ELR (cell line): ENCODE measurements at places on chromosomes 12 and 14.
A peak's percentile ranks its signal among the peaks of the same experiment; 100 is the strongest.

GRCh38 chr14:22926316-22926715 is 2.9 kb downstream of the PRMT5 start:
- DNase-seq: peak; percentile 81

- DNase-seq: peak; percentile 27
Observed at GRCh38 chr12:92439420-92439805, 263.4 kb upstream of the PLEKHG7 start.

DNA sequence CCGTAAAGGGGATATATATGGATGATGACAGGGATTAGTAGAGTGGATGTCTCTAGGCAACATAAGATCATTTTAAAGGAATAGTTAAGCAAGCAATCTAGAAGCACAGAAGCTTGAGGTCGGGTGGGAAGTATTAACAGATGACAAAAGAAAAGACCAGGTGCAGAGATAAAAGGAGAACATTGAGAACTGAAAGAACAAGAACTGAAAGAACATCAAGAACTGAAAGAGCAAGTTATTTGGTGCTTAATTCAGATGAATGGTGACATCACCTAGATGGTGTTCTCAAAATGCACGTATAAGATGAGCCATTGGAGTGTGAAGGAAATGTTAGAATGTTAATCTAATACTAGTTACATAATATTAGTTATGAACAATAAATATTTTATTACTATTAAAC is 224.0 kb upstream of the PDE3A start:
- DNase-seq: no peak

GRCh38 chr12:23628806-23629205 is 320.7 kb downstream of the SOX5 start:
- no peak for DNase-seq

DNA sequence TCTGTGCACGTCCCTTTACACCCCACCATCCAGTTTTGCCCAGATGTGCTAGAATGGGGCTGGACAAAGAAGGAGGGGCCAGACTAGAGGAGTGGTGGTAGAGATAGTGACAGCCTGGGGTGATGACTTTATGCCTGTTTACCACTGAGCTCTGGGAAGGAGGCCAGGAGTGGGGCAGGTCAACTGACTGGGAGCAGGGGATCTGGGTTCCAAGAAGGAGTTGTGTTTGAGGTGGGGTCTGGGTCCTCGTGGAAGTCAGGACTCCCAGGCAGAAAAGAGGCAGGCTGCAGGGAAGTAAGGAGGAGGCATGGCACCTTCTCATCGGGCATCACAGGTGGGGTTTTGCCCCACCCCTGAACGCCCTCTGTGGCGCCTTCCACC is 315 bp downstream of the LTB4R2 start:
- DNase-seq: no peak

GRCh38 chr14:92499234-92499633 is 14.3 kb upstream of the RIN3 start:
- DNase-seq: no peak

GRCh38 chr12:124381456-124382296 is 86.8 kb downstream of the RFLNA start:
- DNase-seq: peak; percentile 85

GRCh38 chr14:73599499-73599898 is 7.8 kb downstream of the ACOT4 start:
- no peak for DNase-seq

GRCh38 chr14:94682736-94683135 is 70.5 kb downstream of the SERPINA3 start:
- DNase-seq: no peak

GRCh38 chr14:40447017-40447416 is 1014.8 kb upstream of the FBXO33 start:
- DNase-seq: no peak

- DNase-seq: no peak
Observed at GRCh38 chr12:44053549-44054127, 217.8 kb downstream of the TMEM117 start.

DNA sequence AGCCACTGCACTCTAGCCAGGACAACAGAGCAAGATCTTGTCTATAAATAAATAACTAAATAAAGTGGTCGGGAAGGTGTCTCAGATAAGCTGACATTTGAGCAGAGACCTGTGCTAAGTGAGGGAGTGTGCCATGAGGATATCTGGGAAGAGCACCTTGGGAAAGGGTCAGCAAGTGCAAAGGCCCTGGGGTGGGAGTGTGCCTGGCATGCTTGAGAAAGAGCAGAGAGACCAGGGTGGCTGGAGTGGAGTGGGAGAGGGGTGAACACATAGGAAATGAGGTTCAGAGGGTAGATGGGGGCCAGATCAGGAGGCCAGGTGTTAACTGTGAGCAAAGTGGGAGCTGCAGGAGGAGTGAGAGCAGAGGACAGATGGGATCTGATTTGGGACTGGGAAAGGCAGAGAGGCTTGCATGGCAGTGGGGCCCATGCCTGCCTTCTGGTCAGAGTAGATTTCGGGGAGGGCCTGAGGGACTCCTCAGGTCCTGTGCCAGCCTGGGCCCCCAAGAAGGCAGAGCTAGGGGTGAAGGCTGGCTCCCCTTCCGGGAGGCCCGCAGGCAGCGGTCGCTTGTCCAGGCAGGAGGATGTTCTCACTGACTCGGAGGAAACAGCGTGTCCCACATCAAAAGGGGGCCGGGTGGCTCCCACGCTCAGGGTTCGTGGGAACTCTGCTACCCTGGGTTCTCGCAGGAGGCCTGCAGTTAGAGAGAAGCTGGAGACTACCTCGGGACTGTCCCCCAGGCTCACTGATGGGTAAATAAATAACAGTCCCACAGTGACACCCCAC is 32.6 kb downstream of the DTX1 start:
- DNase-seq: no peak
